ENCODE measurements at places on chromosomes 7 and 10. TPM values are rescaled to one million over a fixed set of nuclear protein-coding genes. Genes with fewer than 3 reads are reported as not detected.

- no peak overlapping the region for H3K4me3 ChIP-seq
- H3K36me3 ChIP-seq = no peaks in the 10 kb centered on the region
- no peak overlapping the region for H3K27ac ChIP-seq
- no peak for DNase-seq
- H3K27me3 ChIP-seq = no peaks in the 10 kb centered on the region
- no peaks in the 10 kb centered on the region for H3K4me1 ChIP-seq
Observed at GRCh38 chr7:103580031-103580430, 134.0 kb upstream of the SLC26A5 start.

GRCh38 chr7:94228223-94228622, 166.5 kb upstream of the COL1A2 start:
- no peak for DNase-seq
- no peaks in the 10 kb centered on the region for H3K36me3 ChIP-seq
- no peak overlapping the region for H3K4me3 ChIP-seq
- no peaks in the 10 kb centered on the region for H3K4me1 ChIP-seq
- no peaks in the 10 kb centered on the region for H3K27me3 ChIP-seq

DNA sequence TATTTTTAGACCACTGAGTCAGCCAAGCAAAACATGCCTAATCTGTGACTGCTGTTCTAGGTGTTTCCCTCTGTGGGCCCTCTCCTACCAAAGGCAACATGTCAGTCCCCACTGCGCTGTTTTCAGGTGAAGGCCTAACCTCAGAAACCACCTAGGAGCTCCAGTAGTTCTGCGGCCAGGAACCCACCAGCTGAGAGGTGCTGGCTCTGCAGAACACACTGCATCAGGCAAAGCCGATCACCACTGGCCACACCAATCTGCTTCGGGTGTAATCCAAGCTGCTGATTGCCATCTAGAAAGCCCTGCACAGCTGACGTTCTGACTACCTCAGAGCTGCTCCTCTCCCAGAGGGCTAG, 14.9 kb downstream of the CAMK2G start:
- H3K27ac ChIP-seq = no peak overlapping the region
- DNase-seq = no peak
- no peaks in the 10 kb centered on the region for H3K36me3 ChIP-seq
- H3K4me1 ChIP-seq = no peaks in the 10 kb centered on the region

DNA sequence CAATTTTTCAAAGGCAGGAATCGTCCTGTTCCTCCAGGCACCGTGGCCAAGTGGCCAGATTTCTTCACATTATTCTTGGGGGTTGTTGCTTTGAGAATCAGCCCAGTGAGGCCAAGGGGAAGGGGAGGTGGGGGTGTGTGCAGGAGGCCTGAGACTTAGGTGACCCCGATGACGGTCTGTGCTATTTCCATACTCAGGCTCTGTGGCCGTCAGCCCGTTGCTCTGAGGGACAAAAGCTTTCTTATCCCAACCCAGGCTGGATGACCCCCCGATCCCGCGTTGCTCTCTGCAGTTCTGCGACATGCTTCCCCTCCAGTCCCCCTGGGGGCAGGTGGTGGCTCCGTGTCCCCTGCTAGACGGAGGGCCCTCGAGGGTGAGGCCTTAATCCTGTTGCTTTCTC, 14.2 kb downstream of the DOCK1 start:
- H3K27me3 ChIP-seq = no peaks in the 10 kb centered on the region
- no peak overlapping the region for H3K27ac ChIP-seq
- H3K36me3 ChIP-seq = no peaks in the 10 kb centered on the region
- no peak overlapping the region for H3K4me3 ChIP-seq
- H3K4me1 ChIP-seq = peaks cover 24% of the 10 kb centered on the region

GRCh38 chr10:83654689-83655088, 484.6 kb upstream of the GHITM start:
- no peak for DNase-seq
- no peaks in the 10 kb centered on the region for H3K4me1 ChIP-seq
- H3K27me3 ChIP-seq = no peaks in the 10 kb centered on the region
- H3K27ac ChIP-seq = no peak overlapping the region
- H3K4me3 ChIP-seq = no peak overlapping the region

DNA sequence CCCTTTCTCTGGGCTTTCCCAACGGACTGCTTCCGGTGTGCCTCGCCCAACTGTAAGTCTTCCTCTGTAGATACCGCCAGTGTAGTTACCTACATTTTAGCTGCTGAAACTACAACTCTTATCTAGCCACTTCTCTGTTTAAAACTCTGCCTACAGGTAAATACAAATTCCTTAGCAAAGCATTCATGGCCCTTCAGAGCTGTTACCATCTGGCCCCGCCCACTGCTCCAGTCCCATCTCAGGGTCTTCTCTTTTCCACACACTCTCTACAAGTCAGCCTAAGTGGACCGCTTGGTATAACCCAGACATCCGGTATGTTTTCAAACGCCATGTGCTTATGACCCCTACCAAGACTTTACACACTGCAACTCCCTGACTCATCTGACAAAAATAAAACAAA, 41.0 kb upstream of the LAMB4 start:
- H3K27ac ChIP-seq = no peak overlapping the region
- no peak overlapping the region for H3K4me3 ChIP-seq
- H3K27me3 ChIP-seq = no peaks in the 10 kb centered on the region

DNA sequence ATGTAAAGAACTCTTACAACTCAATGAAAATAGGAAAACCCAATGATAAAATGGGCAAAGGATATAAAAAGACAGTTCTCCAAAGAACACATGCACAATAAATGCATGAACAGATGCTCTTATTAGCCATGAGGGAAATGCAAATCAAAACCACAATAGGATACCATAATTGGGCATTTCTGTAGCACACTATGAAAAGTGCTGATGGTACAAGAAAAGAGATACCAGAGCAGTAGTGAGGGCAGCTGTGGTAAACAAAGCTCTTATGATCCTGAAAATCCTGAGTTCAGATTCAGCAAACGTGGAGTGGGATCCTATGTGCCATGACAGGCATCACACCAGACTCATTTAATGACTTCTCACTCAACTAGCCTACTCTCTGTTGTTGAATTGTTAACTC, 96.7 kb upstream of the SLC25A13 start:
- DNase-seq = no peak
- no peaks in the 10 kb centered on the region for H3K36me3 ChIP-seq
- H3K27ac ChIP-seq = no peak overlapping the region
- peaks cover 28% of the 10 kb centered on the region for H3K4me1 ChIP-seq

- H3K27me3 ChIP-seq = no peaks in the 10 kb centered on the region
- no peak for DNase-seq
- no peak overlapping the region for H3K4me3 ChIP-seq
- H3K36me3 ChIP-seq = no peaks in the 10 kb centered on the region
- H3K4me1 ChIP-seq = no peaks in the 10 kb centered on the region
Observed at GRCh38 chr10:16182688-16183087, 254.1 kb upstream of the PTER start.

DNA sequence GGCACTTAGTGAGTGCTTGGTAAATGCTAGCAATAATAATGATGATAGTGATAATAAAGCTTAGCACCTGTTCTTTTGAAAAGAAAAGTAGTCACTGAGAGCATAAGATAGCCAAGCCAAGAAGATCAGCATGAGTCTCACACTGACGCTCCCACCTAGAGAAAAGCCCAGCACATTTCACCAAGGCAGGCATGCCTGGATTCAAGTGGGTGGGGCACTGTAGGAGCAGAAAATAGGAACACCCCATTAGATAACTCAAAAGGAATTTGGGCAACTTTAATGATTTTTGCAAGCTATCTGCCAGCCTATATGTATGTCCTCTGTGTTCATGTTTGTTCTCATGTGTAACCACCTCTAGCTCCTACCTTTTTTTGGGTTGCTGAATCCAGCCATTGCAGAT, 18.1 kb upstream of the SORBS1 start:
- no peak overlapping the region for H3K4me3 ChIP-seq
- no peaks in the 10 kb centered on the region for H3K4me1 ChIP-seq
- DNase-seq = no peak
- H3K27me3 ChIP-seq = no peaks in the 10 kb centered on the region
- no peaks in the 10 kb centered on the region for H3K36me3 ChIP-seq

- DNase-seq = no peak
- no peaks in the 10 kb centered on the region for H3K27me3 ChIP-seq
- H3K27ac ChIP-seq = peak overlapping the region; percentile 85
- H3K36me3 ChIP-seq = peaks cover 6% of the 10 kb centered on the region
- peak overlapping the region; percentile 80 for H3K4me3 ChIP-seq
Observed at GRCh38 chr7:141737118-141737835, 881 bp upstream of the SSBP1 start.

GRCh38 chr10:84172467-84173356, 889 bp upstream of the GPR15LG start:
- H3K36me3 ChIP-seq = no peaks in the 10 kb centered on the region
- DNase-seq = no peak
- no peaks in the 10 kb centered on the region for H3K4me1 ChIP-seq

DNA sequence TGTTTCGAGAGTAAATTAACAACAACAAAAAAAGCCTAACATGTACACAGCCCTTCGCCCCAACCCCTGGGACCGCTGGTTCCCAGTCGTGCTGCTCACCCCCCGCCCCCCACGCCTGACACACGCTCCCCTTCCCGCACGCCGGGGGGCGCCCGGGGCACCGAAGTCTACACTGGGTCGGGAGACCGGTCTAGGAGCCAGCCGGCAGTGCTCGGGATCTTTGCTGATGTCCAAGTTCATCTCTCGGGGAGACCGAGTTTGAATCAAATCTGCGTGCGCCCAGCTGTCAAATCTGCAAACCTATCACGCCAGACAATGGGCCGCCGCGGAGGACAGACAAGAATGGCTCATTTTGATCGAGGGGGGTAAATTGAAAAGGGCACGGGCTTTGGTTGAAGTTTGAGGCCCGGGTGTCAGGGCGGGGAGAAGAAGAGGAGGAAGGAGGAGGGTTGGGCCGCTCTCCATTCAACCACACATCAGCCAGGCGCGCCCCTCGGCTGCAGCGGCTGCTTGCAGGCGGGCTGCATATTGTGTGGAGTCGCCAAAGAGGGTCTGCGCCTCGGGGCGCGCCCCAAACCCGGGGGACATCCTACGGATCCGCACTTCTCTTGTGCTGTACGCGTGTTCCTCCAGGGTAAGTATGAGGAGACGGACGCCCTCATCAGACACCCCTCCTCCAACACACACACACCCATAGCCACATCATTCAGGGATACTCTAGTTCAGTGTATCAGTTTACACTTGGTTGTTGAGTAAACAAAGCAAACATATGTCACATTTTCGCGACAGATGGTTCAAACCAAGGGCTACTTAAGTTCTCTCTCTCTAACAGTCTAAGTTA, 1.3 kb upstream of the GFRA1 start:
- no peaks in the 10 kb centered on the region for H3K4me1 ChIP-seq
- peak overlapping the region; percentile 79 for H3K27ac ChIP-seq
- no peaks in the 10 kb centered on the region for H3K36me3 ChIP-seq
- peak; percentile 62 for DNase-seq

DNA sequence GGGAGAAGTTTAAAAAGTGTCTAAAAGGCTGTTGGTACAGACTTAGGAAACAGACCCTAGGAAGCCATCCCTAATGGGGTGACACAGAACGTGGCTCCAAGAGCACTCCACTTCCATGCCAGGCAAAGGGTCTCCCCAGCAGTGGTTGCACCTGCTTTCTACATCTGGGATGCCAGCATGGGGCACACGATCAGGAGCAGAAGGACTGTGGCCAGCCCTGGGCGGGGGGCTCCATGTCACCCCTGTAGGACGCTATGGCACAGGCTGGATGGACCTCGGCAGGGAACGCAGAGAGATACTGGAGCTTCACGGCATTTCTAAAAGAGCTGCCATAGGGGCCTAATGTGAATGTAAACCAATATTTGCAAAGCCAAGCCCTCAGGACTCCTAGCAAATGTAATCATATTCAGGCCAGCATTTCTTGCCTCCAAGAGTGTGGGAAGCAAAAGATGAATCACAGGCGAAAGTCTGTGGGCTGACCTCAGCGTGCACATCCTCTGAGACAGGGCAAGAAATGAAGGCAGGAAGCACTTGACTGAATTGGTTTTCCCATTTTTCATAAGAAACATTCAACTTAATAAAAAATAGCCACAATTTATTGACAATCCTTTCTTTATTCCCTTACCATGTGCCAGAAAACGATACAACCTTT, 93.9 kb downstream of the ATXN7L1 start:
- H3K27ac ChIP-seq = no peak overlapping the region
- no peaks in the 10 kb centered on the region for H3K27me3 ChIP-seq

Gene LRRTM3
- total RNA-seq = not detected

Gene GBX1
- not detected for total RNA-seq

Gene ZPBP
- total RNA-seq = not detected

Gene MMD2
- not detected for total RNA-seq

Gene HTR7
- 0.19 TPM for total RNA-seq

Gene PRKCQ
- 0.20 TPM for total RNA-seq

Gene OPN4
- total RNA-seq = not detected

Gene SLC26A5
- 0.61 TPM for total RNA-seq

Gene PPP1R17
- not detected for total RNA-seq
